ENCODE measurements at places on chromosomes 12 and 14.

GRCh38 chr14:94473666-94474410, 2.2 kb downstream of the SERPINA9 start:
- DNase-seq = no peak

GRCh38 chr14:85619851-85620250, 89.9 kb downstream of the FLRT2 start:
- no peak for DNase-seq

DNA sequence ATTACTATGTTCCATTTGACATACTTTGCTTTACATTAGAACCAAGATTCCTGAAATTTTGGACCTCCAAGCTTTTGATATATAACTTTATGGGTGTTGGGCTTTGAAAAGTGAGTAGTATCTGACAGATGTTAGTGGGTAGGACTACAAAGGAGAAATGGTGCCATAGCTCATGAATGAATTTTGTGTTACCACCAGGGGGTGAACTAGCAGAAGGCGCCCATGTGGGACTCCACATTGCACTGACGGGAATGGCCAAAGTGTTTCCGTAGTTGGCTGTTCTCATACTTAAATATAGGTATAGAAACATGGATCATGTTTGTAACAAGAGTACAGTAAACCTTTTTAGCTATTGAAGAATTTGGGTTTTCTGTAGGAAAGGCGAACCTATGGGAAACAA, 337.5 kb downstream of the FLRT2 start:
- DNase-seq = peak; percentile 2

- no peak for DNase-seq
Measured at GRCh38 chr12:5581616-5582015, 149.7 kb downstream of the NTF3 start.

- no peak for DNase-seq
Measured at GRCh38 chr12:29149691-29150281, 708 bp downstream of the FAR2 start.

DNA sequence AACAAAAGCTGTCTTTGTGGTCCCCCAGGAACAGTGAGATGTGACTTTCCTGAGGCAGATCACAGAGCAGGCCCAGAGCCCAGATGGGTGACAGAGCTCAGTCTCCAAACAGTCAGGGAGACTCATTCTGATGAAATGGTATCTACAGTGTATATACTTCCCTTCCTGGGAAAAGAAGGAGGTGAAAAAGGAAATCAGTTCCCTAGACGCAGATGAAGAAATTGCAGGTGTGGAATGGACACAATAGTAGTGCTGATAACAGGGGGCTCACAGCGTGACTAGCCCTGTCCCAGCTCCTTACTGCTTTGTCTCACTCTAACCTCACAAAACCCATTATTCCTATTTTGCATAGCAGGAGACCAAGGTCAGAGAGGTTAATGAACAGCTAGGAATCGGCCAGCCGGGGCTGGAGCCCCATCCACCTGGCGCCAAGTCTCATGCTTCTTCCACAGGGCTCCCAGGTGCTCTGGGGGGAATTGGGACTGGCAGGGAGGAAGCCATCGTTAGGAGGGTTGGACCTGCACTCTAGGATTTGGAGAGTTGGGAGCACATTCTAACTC, 11.9 kb downstream of the KCNH3 start:
- DNase-seq = no peak

DNA sequence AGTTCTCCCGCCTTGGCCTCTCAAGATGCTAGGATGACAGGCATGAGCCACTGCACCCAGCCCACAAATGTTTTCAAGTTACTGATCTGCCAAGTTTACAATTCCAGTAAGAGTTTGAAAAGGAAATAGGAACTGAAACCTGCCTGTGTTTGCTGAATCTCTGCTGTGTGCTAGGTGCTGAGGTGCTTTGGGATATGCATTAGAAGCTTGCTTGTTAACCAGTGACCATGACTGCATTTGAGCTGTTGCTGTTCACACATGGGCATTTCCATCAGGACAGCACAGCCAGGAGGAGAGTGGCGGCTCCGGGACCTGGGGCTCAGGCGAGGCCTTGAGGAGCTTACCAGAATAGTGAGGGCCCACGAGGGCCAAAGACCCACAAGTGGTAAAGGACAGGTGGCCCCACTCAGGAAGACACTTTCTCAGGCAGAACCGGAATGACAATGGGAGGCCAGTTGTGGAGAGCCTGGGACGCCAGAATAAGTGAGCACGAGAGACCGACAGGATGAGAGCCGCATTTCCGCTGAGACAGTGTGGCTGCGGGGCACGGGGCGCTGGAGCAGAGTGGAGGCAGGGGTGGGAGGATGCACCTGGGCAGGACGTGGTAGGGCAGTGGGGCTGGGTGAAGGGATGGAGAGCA, 54.5 kb upstream of the MMP17 start:
- no peak for DNase-seq

DNA sequence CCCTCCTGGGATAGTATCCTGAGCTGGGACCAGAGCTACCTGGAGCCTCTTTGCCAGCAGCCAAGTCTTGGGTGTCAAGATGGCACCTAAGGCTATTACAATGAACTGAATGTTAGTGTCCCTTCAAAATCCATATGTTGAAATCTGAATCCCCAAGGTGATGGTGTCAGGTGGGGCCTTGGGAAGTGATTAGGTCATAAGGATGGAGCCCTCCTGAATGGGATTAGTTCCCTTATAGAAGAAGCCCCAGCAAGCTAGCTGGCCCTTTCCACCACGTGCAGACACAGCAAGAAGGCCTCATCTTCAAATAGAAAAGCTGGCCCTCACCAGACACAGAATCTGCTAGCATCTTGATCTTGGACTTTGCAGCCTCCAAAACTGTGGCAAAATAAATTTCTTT, 12.4 kb downstream of the NFKBIA start:
- no peak for DNase-seq

GRCh38 chr12:98821866-98822265, 176.8 kb downstream of the APAF1 start:
- no peak for DNase-seq

GRCh38 chr14:29721586-29721985, 206.1 kb downstream of the PRKD1 start:
- DNase-seq = no peak

- DNase-seq = no peak
Measured at GRCh38 chr12:89073659-89074058, 278.6 kb downstream of the DUSP6 start.

DNA sequence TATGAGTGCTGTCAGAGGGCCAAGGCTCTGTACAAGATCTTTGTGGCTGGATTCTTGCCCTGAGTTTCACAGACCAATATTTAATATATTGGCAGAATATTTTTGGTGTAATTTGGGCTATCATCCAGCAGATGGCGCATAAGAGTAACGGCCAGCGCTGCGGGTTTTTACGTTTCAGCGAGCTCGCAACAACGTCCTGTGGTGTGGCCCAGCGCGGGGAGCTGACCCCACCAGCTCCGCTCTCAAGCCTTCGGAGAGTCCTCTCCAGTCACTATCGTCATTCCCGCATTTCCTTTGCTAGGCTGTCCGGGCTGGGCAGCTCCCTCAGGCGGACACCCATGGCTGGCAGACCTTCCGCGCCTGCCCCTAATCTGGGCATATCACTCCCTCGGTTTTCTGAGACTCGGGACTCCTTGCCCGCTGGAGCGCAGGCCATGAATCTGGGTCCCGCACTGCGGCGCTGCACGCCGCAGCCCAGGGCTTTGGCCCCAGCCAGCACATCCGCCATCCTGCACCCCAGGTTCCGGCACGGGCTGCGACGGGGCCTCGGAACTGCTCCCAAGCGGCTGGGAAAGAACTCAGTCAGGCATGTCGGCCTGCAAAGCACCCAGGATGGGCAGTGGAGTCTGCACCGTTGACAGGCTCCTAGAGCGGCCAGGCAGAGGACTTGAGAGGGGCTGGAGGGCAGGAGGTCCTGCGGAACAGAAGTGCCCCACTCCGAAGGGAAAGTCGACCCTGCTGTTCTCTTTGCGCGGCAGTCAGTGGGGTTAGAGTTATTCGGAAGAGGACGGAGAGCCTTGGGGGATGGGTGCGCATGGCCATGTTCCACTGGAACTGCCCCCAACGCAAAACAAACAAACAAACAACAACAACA, 18.4 kb downstream of the OLR1 start:
- DNase-seq = peak; percentile 71

DNA sequence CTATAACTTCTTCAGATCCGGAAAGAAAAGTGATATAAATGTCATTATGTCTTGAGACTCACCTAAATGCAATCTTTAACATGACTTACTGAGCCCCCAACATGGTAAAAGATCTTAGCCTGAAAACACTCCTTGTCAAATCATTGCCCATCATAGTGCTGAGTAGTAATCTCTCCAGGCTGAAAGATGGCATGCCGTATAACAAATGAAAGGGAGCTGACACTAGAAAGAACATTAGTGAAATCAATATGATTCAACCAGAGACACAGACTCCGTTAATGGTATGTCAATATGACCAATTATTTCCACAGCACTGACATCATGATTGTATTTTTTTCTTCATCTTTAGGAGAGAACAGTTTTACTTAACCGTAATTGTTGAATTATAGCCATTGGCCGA, 54.4 kb downstream of the BICD1 start:
- DNase-seq = no peak

- DNase-seq = no peak
Measured at GRCh38 chr12:91603060-91603459, 420.4 kb upstream of the DCN start.

DNA sequence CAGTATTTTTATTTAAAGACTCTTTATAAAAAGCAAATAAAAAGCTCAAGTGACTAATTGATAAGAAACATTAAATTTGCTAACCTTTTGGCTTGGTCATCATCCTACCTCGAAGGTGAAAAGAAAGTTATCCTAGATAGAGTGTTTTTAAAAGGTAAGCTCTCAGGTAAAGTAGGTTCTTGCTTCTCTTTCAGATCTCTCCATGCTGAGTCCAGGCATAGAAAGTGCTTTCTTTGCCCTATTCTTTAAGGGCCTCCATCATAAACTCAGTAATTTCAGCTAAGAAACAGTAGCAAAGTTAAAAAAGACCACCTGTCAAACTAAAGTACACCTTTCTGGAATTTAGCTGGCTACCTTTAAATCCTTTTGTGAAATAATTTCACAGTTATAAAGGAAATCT, 20.6 kb upstream of the ANHX start:
- DNase-seq = no peak

DNA sequence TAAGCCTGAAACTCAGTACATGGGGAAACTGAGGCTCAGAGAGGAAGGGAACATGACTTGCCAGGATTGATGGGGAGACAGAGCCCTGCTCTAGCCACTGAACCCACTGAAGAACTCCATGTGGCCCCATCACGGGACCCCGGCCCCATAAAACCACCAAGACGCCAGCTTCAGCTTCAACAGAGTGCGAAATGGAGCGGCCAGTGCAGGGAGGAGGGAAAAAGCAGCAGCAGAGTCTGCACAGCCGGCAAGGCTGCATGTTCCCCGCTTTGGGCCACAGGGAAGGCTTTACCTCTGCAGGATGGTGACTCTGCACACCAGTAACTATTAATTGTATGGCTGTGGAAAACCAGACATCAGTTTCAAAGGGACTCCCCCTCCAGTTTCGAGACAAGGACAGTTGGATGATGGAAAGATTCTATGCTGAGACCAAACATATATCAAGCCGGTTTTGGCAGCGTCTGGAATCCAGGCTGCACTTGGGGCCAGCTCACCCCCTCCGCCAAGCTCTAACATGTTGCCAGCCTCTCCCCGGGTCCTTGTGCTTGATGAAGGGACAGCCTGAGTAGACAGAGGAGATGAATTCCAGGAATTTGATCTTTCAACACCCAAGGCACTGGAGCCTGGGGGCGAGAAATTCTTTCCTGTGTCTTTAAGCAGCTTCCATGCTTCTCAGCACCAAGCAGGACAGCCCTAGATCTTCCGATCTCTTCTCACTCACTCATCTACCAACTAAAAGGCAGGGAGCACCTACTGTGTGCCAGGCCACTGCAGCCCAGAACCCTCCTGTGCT, 55.7 kb upstream of the BCL11B start:
- DNase-seq = no peak

GRCh38 chr12:88472248-88472647, 108.0 kb downstream of the KITLG start:
- DNase-seq = no peak

DNA sequence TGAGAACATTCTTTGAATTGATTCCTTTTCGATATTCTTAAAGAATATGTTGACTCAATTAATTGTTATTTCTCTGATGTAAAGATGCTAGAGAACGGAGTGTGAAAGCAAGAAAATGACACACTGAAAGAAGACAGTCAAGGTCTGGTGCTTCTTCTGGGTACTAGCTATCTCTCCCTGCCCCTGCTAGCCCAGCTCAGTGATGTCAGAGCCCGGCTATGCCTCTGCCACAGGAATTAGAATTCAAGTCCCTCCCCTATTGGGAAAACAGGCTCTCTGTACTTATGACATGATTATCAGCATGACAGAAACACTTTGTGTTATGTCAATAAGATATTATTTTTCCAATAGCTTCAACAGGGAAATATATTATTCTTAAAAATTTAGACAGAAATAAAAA, 252.4 kb downstream of the KCNC2 start:
- no peak for DNase-seq

DNA sequence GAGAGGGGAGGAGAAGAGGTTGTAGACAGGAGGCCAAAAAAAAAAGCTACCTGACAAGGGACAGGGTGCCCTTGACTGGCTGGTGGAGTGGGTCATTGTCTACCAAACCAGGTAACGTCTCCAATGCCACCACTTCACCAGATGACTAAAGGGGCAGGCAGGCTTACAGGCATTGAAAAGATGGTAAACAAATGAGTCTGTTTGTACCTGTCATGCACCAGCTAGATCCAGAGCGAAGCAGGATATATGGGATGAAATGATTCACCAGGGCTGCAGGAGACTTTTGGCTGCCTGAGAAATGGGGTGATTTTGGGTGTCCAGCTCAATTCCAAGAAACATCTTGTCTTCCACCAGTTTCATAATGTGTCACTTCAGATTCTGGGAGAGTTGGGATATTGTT, 4.0 kb downstream of the C12orf54 start:
- DNase-seq = no peak

- DNase-seq = no peak
Measured at GRCh38 chr12:17577405-17577804, 512.6 kb downstream of the RERGL start.

DNA sequence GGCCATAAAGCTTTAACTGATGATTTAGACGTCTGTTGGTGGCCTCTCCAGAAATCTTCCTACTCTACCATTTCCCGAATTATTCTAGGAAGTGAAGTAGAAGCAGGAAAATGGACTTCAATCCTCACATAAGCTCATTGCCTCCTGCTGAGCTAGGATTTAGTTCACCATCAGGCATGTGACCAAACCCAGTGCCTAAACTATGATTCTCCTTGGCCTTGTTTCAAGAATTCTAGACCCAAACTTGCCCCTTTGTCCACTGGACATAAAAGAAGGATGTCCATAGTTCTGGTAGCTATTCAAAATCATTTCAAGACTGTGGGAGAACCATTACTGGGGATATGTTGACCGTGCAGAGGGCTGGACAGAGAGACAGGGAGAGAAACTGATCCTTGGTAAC, 105.8 kb downstream of the C12orf50 start:
- no peak for DNase-seq

GRCh38 chr12:16583969-16584745, 21.8 kb downstream of the LMO3 start:
- DNase-seq = no peak
